ENCODE measurements at places on chromosomes 13 and 19.

DNA sequence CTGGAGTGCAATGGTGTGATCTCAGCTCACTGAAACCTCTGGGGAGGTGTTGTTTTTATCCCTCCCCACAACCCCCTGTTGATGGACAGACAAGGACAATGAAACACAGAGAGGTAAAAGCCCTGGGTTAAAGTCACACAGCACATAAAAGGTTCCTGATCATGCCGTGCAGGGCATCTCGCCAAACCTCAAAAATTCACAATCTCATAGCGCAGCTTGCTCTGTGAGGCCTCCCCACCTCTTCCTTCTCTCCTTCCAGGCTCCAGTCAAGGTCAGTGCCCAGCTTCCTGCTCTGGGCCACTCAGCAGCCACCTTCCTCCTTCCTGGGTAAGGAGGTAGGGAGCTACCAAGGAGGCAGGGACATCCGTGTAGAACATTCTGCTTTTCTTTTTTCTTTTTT, 2.3 kb downstream of the FUT2 start:
- no peak for DNase-seq

DNA sequence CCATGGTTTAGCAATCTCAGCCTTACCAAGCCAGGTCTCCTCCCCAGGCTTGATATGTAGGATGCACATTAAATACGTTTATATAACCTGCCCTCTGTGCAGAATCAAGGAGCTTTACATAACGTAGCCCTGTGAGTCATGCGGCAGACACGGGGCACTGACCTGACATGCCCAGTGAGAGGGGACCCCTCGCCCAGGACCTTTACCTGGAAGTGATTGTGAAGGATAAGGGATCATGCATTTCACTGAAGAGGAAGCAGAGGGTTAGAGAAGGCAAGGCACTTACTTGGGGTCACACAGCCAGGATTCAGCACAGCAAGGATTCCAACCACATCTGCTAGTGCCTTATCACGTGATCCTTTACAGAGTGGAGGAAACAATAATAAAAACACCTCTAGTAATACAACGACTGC, 18.9 kb upstream of the FOSB start:
- DNase-seq, result no peak

- no peak for DNase-seq
Measured at GRCh38 chr13:41028051-41028450, 8.9 kb upstream of the ELF1 start.

DNA sequence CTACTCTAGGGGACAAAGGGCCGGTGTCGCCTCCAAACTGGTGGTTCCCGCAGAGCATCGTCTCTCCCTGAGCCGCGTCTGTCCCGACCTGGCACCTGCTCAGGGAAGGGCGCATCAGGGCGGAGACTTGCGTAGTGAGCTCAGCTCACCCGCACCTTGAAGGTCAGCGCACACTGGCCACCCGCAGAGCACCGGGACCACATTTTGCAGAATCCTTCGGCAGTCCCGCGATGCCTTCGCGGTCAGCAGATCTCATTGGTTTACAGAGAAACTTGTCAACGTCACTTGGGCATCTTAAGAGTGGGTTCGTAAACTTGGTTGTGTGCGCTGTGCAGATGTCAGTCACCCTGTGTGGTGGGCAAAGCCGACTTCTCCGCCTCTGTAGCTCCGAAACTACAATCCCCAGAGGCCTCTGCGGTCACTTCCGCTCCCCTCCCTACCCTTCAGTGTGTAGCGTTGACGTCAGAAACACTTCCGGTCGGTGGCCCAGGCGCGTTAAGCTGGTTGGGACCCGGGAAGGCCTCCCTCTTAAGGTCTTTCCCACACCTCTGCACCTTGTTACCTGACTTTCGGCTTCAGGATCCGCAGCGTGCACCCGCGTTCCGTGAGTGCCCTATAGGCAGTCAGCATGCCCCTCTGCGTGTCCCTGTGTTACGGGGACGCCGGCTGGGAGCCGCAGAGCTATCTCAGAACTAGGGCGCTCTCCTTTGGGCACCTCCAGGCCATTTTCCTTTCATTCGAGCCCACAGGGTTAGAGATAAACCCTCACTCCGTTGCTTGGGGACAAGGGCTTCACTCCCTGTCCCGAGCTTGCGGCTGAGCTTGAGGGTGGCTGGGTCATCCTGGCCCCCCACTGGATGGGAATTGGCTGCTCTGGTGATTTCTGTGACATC, 36.5 kb upstream of the ZNF527 start:
- DNase-seq, result peak; percentile 87

DNA sequence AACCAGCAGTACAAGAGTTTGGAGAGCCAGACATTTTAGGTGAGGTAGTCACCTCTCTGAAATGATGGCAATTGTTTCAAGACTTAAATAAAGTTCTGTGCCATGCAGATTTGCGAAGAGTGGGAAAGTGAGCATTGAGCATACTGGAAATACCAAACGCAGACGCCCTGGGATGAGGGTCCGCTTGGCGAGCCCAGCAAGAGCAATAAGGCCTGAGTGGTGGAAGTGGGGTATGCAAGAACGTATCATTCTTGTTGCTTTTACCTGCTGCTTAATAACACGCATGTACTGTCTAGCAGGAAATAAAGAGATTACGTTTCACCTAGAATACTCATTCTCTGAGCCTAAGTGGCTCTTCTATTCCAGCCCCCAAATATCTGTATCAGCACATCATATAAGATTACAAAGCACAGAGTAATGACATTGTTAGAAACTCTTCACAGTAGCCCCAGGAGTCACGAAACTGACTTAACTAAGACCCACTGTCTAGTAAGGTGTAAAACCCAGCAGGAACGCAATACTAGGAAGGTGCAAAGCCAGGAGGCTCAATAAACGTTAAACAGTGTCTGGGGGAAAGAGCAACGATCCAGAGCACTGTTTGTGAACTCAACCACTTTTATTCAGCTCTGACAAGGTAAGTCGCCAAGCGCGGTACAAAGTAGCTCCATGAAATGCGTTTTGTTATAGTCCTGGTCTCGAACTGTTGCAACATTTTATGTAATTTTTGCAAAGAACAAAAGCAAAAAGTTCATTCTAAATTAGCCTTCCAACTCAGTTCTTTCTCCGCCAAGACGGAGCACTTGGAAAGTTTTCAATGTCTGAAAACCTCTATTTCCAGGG, 1.2 kb downstream of the RCBTB2 start:
- DNase-seq, result peak; percentile 43

- peak; percentile 45 for DNase-seq
Measured at GRCh38 chr19:16778796-16779411, 50.3 kb upstream of the SIN3B start.

DNA sequence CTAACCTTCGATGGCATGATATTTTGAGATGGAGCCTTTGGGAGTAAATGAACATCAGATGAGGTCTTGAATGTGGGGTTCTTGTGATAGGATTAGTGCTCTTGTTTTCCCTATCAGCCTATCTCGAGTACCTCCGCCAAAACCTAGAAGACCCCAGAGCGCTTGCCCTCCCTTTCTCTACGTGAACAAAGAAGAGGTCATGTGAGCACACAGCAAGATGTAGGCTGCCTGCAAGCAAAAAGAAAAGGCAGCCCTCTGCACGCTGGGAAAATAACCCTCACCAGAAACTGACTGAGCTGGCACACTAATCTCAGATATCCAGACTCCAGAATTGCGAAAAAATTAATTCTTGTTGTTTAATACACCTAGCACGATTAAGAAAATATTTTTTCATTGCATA, 799.8 kb upstream of the SLC10A2 start:
- DNase-seq, result no peak

- no peak for DNase-seq
Measured at GRCh38 chr13:93304134-93304533, 77.5 kb downstream of the GPC6 start.

DNA sequence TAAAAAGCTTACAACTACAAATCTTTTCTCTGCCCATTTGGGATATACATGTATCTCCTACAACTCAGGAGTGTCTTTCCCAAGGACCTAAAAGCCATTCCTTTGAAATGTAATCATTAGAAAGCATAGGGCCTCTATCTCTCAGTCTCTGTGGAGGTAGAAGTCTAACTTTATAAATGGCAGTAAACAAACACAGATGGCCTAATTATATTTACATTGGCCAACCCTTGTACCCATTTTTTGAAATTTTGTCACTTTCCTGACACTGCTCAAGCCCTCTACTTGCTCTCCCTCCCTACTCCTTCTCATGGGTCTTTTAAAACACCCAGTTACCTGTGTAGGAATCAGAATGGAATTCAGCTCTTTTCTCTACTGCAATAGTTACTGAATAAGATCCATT, 24.8 kb downstream of the RNF6 start:
- DNase-seq, result no peak

GRCh38 chr13:41196620-41197019, 2.3 kb upstream of the KBTBD7 start:
- DNase-seq, result peak; percentile 9

DNA sequence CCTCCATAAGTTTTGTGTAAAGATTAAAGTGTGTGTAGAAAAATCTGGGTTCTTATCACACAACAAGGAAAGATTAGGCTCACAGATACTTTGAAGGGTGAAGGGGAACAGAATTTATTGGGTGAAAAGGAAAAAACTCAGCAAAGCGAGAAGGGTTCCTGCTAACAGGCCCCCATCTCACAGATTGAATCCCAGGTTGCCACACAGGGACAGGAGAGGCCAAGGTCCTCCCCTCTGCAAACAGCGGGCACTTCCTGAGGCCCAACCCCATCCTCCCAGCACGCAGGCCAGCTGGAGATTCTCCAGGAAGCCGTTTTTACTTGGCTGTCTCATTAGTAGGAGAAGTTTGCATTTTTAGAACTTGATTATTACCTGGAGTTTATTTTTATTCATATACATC, 15.2 kb upstream of the ERCC5 start:
- no peak for DNase-seq

GRCh38 chr19:6677883-6678689, 8.1 kb upstream of the TNFSF14 start:
- DNase-seq, result peak; percentile 69

DNA sequence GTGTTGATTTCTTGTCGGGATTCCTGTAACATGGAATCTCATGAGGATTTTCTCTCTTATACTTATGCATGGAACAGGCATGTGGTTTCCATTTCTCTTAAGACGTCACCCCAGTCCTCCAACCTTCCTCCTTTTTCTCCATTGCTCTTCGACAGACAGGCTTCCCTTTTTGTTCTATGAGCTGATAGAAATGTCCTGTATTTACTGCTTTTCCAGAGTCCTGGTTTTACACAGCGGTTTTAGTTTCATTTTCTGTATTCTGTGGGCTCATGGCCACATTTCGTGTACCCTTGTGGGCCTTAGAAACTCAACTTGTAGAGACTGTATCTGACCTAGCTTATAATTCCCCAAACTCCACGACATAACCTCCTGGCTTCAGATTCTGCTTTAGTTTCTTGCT, 113.1 kb downstream of the PAN3 start:
- no peak for DNase-seq

DNA sequence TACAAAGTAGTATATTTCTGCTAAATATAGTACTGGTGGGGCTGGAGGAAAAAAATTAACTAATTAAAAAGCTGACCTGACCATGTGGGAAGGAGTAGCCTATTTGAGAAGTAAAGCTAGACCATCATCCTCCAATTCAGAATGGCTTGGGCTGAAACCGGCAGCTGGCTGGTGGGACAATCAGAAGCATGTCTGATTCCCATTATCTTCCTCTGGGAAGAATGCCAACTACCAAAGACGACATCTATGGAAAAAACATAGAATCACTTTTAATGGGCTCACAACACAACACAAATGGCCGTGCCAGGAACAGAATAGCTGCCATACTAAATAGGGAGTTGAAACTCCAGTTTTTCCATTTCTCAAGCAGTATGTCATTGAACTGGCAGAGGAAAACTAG, 120.4 kb upstream of the FREM2 start:
- no peak for DNase-seq

- DNase-seq, result no peak
Measured at GRCh38 chr13:97883396-97883795, 70.1 kb upstream of the IPO5 start.

DNA sequence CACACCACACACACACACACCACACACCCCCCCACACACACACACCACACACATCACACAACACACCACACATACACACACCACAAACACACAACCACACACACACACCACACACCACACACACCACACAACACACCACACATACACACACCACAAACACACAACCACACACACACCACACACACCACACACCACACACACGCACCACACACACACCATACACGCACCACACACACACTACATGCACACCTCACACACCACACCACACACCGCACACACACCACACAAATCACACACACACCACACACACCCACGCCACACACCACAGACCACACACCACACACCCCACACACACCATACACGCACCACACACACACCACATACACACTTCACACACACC, 83.5 kb downstream of the ZNF557 start:
- no peak for DNase-seq

DNA sequence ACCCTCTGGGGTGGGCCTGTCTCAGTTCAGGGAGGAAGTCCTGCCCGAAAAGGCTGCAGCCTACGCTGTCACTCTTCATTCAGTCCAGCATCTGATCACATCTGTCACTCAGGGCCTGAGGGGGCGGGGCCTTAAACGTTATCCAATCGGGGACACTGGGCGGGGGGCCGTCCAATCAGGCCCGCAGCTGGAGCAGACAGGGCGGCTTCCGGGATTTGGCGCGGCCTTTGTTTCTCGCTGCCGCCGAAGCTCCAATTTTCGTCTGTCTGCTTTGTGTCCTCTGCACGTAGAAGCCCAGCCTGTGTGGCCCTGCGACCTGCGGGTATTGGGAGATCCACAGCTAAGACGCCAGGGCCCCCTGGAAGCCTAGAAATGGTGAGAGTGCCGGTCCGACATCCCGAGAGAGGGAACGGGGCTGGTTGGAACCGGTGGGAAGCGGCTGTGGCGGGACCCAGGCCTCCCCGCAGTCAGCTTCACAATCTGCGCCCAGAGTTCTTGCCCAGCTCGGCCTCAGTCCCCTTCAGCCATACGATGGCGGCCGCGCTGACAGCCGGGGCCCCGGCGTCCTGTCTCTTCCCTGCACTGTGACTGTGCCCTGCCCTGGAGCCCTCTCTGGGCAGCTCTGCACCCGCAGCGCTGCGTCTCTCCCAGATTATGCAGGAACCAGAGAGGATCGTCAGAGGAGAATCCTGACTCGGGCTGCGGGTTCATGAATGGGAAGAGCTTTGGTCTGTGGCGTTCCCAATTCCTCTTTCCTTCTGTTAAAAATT, at the start of gene ZNF730:
ZNF730 (plus strand) TSS at position 224 of the 770 bp plus-strand sequence; CDS start at position 373, 149 bp downstream.
- DNase-seq, result peak; percentile 16

DNA sequence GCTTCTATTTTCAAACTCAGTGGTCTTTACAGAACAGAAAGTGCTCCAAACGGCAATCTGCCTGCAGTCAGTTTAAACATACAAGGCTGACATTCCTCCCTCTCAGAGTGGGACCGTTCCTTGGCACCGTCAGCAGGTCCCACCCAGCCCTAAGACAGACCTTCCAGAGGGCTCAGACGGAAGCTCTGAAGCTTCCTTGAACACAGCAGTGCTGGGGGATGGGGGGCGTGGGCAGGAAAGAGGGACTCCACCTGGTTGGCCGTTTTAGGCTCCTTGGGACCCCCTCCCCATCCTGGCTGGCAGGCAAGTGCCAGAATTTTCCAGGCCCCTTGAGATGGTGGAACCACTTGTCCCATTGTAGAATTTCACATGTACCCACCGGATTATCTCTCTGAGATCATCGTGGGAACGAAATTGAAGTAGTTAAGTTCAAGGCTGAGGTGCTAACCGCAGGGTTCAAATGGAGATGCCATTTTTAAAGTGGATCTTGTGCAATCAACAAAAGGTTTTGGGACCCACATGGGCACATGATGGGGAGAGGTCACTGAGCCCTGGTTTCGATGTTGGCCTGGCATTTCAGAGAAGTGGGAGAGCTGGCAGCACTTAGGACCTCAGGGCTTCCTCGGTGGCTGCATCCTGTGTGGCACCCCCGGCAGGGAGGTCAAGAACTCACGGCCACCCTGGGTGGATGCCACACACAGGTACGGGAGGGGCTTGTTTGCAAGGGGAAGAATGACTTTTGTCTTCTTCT, 46.2 kb downstream of the KLF2 start:
- DNase-seq, result peak; percentile 60
